ENCODE measurements at places on chromosomes 2 and 18. TPM values are rescaled to one million over a fixed set of nuclear protein-coding genes. Genes with fewer than 3 reads are reported as not detected.

DNA sequence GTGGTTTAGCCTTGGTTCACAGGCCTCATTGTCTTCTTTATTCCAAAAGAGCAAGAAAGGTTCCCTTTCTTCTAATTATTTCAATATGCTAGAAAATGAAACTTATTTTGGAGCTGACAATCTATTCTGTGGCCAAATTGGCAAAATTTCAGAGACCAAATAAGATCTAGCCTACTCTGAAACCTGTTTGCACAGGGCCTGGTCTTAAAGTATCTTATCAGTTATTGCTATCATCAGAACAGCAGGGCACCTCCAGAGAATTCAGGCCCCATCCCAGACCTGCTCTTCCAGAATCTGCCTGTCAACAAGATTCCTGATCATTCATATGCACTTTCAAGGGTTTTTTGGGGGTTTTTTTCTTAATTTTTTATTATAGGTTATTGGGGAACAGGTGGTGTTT, 198.7 kb downstream of the ANAPC1 start:
- no peak for ATAC-seq

DNA sequence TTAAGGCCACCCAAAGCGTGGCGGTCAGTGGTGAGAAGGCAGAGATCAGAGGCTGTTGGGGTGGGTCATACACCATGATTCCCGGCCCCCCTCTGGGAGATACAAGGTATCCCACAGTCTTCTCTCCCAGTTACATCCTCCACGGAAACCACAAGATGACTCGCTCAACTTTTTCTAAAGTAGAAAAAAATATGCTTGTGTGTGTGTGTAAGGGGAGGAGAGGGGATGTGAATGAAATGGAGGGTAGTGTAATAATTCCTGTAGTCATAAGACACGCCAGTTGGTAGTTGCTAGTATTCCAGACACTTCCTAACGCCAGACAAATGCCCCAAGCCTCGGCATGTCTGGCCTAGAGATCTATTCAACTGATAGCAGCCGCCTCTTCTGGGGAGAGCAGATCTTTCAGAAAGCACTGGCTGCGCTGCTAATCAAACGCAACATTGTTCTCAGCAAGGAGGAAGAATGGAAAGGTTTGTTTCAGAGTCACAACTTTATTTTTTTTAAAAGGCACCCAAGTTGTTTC, 143.5 kb downstream of the TGIF1 start:
- peak; percentile 64 for ATAC-seq

Gene CIB4
- not detected for total RNA-seq

DNA sequence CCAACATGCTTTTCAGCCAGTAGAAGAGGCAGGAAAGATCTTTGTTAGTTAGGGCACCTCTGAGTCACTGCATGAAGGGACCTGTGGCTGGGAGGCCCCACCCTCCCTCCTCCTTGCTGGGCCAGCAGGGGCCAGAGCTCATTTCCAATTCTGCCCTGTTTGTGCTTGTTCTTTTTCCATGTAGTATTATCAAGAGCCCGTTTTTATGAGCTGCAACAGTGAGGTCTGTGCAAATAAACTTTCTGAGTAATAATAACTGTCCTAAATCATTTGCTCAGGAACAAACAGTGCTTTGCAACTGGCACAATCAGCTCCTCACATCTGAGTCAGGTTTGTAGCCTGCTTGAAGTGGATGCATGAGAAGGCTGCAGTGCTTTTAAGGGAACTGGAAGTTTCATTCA, 128.0 kb downstream of the ARL4C start:
- peak; percentile 86 for ATAC-seq

Gene EXOC6B
- 39.8 TPM for total RNA-seq

GRCh38 chr2:150136401-150136800, 351.1 kb downstream of the RND3 start:
- ATAC-seq = peak; percentile 85

GRCh38 chr2:30031184-30031583, 109.8 kb upstream of the ALK start:
- no peak for ATAC-seq

DNA sequence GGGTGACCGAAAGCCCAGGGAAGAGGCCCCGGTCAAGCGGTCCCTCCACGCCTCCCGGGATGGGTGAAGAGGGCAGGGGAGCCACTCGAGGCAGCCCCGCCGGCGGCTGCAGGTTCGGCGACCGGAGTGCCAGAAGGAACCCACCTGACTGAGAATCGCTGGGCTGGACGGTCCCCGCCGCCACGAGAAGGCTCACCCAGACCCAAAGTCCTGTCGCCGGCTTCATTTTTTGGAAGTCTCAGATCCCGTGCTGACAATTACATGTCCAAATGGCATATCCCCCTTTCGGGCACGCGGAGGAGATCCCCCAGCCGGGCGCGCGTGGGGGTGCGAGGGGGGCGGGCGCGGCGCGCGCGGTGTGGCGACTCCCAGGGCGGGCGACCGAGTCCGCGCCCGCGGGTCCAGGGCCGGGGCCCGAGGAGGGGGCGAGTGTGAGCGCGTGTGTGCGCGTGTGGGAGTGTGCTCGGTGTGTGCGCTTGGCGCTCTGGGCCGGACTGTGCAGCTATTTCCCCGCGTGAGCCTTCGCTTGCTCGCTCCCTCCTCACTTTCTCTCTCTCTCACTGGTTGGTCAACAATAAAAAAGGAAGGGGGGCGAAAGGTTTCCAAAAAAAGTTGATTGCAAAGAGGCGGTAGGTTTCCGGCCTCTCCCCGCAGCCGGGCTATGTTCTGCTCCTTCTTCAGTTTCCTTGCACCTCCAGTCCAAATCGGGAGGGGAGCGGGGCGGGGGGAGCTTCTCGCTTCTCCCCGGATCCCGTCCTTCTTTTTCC, at the start of gene ERBB4:
TSS of gene ERBB4 (minus strand) at position 498 of the 767 bp plus-strand sequence. CDS start at position 226, 272 bp downstream.
- peak; percentile 63 for ATAC-seq

- ATAC-seq = no peak
Observed at GRCh38 chr18:78773819-78774218, 205.8 kb upstream of the SALL3 start.

GRCh38 chr2:166361351-166362153, 14.2 kb downstream of the SCN9A start:
- ATAC-seq = peak; percentile 58

GRCh38 chr18:22168360-22168921, 948 bp upstream of the GATA6 start:
- no peak for ATAC-seq

DNA sequence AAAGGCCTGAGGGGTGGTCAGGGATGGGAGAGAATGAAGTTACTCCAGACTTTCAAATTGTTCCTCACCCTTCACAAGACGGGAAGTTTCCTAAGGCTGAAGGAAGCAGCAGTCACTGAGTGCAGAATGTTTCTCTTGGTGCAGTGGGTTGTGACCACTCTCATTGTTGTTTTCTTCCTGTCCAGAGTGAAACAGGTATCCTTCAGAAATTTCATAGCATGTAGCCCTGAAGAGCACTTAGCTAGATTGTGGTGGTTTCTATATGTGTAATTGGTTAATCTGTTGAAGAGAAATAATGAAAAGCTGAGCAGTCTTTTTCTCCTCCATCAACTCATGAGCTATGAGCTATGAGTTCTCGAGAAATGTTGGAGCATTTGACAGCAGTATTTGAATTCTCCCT, 96.8 kb downstream of the GPD2 start:
- no peak for ATAC-seq

DNA sequence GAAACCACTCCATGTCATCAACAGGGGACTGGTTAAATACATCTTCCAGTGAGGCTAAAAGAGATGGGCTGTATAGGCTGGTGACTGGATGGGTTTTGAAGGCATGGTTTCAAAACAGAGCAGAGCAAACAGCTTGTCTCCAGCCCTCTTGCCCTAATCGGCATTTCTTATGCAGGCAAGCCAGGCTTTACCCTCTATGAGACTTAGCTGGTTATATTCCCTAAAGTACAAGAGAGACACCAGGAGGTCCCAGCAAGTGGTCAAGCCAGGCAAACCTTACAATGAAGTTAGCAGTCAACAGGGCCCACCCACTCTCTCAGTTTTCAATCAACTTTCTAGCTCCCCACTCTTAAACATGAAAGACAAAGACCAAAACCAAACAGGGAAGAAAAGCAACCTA, 19.0 kb downstream of the OSBPL1A start:
- ATAC-seq = no peak

GRCh38 chr2:227163998-227164762, at the start of the genes COL4A3 and COL4A4:
TSS of gene COL4A3 (plus strand) at chr2:227164624. CDS start at chr2:227164727, 103 bp downstream.
TSS of gene COL4A4 (minus strand) at chr2:227164205. CDS start at chr2:227147483, 16,722 bp downstream.
- ATAC-seq = peak; percentile 88

Gene TUBA4A
- total RNA-seq = 1.4 TPM

Gene LHCGR
- 0.62 TPM for total RNA-seq

- no peak for ATAC-seq
Observed at GRCh38 chr18:2212598-2213205, 358.6 kb downstream of the METTL4 start.

Gene DUSP28
- 6.2 TPM for total RNA-seq

- no peak for ATAC-seq
Observed at GRCh38 chr2:119315241-119315925, 51.3 kb downstream of the C2orf76 start.

DNA sequence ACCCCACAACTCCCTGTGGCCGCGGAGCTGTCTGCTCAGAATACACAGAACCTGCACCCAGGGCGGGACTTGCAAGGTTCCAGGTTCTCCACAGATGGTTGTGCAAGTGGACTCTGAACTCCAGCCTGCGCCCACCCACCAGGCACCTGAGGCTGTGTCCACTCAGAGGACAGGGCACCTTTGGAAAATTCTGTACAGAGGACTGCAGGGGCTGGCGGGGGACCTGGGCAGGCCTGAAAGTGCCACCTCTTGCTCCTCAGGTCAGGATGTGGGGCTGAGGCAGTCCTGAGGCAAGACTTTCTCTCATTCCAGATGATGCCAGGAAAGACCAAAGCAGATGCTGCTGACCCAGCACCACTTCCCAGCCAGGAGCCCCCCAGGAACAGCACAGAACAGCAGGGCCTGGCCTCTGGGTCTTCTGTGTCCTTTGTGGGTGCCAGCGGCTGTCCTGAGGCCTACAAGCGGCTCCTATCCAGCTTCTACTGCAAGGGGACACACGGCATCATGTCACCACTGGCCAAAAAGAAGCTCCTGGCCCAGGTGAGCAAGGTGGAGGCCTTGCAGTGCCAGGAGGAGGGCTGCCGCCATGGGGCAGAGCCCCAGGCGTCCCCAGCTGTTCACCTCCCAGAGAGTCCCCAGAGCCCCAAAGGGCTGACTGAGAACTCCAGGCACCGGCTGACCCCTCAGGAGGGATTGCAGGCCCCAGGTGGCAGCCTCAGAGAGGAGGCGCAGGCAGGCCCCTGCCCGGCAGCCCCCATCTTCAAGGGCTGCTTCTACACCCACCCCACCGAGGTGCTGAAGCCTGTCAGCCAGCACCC, 14.4 kb downstream of the ARID5A start:
- ATAC-seq = no peak

DNA sequence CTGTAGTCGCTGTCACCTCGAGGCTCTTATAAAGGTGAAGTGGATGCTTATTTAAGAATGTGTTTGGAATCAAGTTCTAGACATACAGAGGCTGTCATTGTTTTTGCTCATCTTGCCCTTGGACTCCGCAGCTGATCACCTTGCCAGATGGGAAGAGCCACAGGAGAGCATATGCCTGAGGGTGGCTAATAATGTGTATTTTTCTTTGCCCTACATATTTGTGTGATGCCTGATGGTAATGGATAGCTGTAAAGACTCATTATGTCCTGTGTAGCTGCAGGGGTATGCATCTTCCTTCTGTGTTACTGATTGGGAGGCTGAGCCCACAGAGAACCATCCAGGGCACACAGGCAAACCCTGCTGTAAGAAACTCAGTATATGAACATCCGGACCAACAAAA, 61.7 kb downstream of the PRKCE start:
- ATAC-seq = no peak

Gene RAB6C
- total RNA-seq = 0.93 TPM

DNA sequence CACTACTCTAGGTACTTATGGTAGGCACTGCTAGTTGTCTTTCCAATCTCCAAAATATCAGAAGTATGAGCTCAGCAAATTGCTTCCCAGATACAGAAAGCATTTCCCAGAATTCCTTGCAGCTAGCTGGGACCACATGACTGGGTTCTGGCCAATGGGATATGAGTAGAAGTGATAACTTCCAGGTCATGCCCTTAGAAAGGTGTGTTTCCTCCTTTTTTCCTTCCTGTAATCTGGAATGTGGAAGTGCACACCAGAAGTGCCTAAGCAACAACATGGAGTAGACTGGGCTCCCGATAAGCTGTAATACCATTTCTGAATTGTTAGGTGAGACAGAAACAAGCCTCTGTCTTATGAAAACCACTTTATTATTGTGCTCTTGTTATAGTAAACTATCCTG, 279.8 kb downstream of the ZNF385B start:
- ATAC-seq = no peak

DNA sequence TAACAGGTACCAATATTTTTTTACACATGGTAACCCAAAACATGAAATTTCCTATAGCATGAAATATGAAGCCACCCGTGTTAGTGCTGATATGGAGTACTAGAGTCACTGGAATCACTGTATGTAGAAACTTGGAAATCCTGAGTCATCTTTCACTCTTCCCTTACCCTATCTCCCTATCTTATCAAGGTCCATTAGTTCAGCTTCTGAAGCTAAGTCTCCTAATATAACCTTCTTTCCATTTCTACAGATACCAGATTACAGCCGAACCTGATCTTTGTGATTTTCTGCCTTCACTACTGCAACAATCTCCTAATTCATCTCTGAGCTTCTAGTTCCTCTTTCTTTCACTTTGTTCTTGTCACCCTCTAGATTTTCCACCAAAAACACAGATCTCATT, 59.0 kb downstream of the SEPTIN10 start:
- no peak for ATAC-seq

GRCh38 chr18:37712776-37713175, 147.2 kb upstream of the CELF4 start:
- no peak for ATAC-seq

Gene ARMC9
- 22.0 TPM for total RNA-seq

DNA sequence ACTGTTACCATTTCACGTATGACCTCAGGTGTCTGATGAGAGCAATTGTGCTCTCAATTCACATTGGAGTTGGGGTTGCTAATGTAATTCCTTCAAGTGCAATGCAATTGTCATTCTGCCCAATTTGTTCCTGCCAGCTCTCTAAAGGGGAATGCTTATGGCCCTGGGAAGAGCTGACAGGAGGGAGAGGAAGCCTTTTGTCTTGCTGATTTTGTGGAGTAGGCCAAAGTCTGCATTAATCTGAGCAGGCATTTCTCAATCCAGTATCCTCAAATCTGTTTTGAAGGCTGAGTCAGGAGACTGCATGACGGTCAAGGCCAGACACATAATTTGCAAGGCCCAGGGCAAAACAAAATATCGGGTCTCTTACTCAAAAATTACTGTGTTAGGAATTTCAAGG, 326.4 kb upstream of the SPHKAP start:
- ATAC-seq = no peak

DNA sequence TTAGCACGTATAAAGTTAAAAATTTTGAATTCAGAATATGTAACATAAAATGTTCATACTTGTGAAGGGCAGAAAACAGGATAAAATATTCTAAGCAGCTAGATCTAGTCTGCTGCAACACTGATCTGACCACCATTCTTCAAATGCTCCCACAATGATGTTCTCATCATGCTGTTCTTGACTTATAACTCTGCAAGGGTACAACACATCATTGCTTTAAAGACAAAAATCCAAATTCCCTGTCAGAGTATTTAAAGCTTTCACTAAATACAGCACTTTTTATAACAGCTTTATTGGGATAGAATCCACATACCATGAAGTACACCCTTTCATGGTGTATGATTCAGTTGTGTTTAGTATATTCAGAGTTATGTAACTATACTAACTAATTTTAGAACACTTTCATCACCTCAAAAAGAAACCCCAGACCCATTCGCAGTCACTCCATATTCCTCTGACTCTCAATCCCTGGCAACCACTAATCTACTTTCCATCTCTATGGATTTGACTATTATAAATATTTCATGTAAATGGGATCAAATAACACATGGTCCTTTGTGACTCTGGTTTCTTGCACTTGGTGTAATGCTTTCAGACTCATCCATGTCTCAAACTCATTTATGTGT, 56.4 kb downstream of the MAP4K3 start:
- peak; percentile 90 for ATAC-seq
